ENCODE measurements at places on chromosomes 16 and 17.

- DNase-seq: no peak
Observed at GRCh38 chr17:33403194-33403593, 110.1 kb upstream of the ASIC2 start.

- DNase-seq: no peak
Observed at GRCh38 chr17:20083156-20083859, 74.1 kb downstream of the SPECC1 start.

- no peak for DNase-seq
Observed at GRCh38 chr16:29710227-29711219, 31.5 kb downstream of the QPRT start.

GRCh38 chr17:5773816-5774360, 189.6 kb upstream of the NLRP1 start:
- DNase-seq: no peak

DNA sequence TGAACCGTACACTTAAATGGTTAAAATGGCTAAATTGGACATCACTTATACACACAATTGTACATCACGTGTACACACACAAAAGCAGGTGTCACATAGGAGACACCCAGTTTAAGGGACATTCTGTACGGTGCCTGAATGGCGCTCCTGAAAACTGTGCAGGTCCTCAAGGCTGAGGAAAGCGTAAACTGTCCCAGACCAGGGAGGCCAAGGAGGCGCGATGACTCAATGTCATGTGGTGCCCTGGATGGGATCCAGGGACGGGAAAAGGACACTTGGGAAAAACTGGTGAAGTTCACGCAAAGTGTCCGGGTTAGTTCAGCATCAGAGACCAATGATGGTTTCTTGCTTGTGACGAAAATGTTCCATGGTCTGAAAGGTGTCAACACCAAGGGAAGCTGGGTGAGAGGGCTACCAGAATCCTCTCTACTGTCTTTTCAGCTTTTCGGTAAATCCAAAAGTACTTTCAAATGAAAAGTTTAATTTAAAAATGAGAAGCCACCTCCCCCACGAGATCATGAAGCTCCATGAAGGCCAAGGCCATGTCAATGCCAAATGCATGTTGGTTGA, 112.2 kb downstream of the CMIP start:
- DNase-seq: no peak
